ENCODE measurements at places on chromosomes 2 and 18.

DNA sequence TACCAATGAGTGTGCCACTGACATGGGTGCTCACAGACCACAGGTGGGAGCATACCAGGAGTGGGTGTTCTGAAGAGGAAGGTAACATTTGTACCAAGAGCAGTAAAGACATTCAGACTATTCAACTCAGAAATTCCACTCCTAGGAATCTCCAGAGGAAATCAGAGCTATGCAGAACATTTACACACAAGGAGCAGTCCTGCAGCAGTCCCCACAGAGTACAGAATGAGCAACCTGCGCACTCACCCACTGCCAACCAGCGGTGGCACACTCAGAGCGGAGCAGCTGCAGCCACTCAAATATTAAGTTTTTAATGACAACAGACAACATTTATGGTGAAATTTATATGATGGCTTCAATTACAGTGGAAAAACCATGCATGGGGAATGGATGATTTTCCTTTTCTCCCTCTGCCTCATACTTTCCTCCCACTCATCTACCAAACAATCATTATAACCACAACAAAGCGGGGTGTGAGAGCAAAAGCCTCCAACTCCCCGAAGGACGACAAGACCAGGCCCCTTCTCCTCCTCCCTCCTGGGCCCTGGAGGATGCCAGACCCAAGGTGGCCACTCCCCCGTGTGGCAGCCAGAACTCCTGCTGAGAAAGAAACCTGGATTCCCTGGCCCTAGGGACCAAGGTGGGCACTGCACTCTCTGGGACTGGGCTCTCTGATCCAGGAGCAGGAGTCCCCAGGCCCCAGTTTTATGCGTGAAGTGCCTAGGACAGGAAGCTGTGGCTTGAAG, 5.4 kb downstream of the HS6ST1 start:
- no peak for DNase-seq

GRCh38 chr18:53698907-53699306, 525.6 kb downstream of the MBD2 start:
- no peak for DNase-seq

- DNase-seq, result no peak
These were observed 302.1 kb downstream of the LPIN1 start for GRCh38 chr2:12048550-12048949.

GRCh38 chr2:168601741-168602140, 145.7 kb downstream of the CERS6 start:
- DNase-seq, result no peak
